Stimulated activated CD8-positive, alpha-beta memory T cell treated with anti-CD3 and anti-CD28 coated beads, Interleukin-4, amount 100 ng/mL, for 48 hours (primary cell): ENCODE measurements at places on chromosomes 2 and 18.

DNA sequence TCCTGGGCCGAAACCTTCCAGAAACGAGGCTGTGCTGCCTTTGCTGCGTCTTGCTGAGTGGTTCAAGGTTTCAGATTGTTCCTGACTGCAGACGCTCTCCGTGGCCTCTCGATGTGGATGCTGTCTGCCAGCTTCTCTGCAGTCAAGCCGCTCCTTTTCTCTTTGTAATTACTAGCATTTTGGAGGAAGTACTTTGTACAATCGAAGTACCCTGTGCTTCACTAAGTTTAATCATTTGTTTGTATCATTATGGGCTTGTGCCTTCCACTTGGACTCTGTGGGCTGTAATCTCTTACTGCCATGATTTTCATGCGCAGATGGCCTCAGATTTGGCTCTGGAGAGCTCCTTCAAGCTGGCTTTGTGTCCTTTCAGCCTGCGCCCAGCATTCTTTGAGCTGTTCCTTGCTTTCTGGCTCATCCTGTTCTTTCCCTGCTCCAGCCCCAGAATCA lies 49.3 kb downstream of the TRAF3IP1 start:
- DNase-seq, result no peak

GRCh38 chr2:161283926-161284325 lies 24.3 kb upstream of the PSMD14 start:
- DNase-seq, result no peak

- no peak for DNase-seq
Measured at GRCh38 chr2:118982039-118982438, 40.0 kb downstream of the MARCO start.

DNA sequence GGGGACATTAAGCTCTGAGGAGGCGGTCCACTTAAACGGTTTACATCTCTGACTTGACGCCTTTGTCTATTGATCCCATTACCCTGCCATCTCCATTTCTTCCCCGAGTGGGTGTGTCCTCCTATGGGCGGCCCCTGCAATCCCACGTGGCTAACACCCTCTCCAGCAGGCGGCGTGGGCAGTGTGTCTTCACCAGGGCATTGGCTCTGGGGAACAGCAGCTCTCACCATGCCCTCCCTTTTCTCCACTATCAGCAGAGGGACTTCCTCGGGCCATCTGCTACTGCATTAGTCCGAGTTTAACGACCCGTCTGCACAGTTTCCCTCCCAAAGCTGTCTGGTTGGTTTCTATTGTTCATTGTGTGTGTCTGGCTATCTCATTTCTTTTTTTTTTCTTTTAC lies 511.9 kb upstream of the NRP2 start:
- DNase-seq, result no peak

DNA sequence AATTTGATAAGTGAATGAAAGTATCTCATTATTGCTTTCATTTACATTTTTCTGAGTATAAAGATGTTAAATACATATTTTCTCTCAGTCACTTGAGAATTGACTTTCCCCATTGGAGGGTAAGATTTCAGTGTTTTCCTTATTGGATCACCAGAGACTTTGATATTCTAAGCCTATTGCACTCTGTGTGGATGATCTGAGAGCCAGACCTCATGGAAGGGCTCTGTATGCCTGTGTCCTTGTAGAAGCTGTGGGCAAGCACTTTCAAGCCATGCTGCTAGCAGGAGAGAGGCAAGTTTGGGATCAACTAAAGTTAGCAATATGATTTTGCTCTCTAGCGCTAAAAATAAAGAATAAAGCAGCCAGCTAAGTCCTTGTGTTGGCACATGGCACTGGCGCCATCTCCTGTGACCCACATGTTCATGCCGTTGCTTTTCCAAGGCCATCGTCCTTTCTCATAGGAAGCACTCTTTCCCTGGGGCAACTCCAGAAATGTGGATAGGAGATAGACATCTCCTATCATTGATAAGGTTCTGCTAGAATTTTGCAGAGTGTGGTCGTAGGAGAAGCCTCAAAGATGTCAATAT lies 72.6 kb downstream of the AOX1 start:
- no peak for DNase-seq

DNA sequence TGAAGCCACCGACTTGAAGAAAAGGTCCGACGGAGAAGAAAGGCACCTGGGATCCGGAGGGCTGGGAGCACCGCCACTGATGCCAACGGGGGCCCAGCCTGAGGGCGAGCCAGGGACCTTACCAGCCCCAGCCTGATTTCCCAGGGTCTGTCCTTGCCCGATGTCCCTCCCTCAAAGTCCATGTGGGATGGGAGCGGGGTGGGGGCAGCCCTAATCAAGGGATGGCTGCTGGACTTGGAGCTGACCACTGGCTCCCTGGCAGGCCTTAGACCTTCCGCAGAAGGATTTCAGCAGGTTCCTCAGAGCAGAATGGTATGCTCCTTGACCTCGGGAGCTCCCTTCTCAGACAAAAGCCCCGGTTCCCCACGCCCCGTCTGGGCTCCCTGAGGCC lies 99.6 kb downstream of the ZFP36L2 start:
- DNase-seq, result no peak

DNA sequence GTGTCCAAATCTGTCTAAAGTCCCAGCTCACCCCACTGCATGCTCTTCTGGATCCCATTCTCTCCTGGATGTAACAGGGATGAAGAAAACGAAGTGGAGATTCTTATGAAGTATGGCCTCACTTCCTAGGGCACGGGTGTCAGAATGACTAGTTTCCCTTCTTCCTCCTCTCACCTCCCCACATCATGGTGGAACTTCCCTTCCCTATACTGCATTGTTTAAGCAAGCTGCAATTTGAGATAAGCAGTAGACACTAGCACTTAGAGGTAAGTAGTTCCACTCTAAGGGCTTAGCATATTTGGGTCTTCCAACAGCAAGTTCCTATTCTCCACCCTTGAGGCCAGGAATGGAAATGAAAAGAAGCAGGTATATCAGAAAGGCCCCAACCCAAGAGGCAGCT lies 29.7 kb downstream of the SLC4A5 start:
- no peak for DNase-seq

DNA sequence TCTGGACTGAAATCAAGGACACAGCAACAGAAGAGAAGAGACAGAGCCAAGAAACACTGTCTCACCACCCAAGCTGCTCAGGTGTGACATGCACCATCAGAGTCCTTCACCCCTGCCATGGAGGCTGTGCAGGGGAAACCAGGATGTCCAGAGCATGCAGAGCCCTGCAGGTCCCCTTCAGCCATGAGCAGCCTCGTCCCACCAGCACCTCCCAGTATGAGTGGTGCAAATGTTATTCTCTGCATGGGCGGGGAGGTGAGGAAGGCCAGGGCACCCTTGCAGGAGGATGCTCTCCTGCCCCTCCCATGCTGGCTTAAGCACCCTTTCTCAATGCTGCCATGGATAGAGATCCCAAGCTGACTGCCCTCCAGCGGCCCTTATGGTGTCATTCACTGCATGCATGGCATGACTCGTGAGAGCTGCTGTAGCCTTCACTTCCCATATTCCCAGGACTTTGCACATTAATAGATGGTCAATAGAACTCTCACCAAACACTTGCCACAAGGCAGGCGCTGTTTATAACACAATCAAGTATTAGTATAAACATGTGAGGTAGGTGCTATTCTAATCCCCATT lies 171.0 kb downstream of the ANAPC1 start:
- no peak for DNase-seq

GRCh38 chr2:118290411-118291250 lies 202.4 kb downstream of the INSIG2 start:
- DNase-seq, result no peak

DNA sequence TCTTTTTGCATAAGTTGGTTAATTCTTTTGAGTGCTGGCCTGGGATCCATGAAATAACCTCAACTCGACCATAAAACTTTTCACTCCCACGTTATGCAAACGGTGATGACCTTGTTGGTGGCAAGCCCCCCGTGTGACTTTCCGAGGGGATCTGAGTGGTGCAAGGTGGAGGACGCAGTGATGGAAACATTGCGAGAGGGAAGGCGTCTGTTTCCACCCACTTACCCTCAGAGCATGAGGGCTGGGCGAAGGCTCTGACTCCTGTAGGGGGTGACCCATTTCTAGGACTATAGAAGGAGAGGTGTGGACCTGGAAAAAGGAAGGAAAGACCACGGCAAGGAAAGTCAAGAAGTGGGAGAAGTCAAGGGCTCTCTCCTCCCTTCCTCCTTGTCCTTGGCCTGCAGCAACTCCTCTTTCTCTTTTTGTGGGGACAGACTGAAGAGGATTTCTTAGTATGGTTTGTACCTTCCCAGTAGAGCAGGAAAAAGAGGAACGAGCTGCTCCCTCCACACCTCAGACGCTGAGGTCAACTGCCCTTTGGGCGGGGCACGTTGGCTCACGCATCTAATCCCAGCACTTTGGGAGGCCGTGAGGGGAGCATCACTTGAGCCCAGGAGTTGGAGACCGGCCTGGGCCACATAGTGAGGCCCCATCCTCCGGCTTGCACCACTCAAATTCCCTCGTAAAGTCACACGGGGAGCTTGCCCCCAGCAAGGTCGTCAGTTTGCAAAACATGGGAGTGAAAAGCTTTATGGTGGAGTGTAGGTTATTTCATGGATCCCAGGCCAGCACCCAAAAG lies 15.5 kb upstream of the CD8A start:
- DNase-seq, result peak; percentile 67

DNA sequence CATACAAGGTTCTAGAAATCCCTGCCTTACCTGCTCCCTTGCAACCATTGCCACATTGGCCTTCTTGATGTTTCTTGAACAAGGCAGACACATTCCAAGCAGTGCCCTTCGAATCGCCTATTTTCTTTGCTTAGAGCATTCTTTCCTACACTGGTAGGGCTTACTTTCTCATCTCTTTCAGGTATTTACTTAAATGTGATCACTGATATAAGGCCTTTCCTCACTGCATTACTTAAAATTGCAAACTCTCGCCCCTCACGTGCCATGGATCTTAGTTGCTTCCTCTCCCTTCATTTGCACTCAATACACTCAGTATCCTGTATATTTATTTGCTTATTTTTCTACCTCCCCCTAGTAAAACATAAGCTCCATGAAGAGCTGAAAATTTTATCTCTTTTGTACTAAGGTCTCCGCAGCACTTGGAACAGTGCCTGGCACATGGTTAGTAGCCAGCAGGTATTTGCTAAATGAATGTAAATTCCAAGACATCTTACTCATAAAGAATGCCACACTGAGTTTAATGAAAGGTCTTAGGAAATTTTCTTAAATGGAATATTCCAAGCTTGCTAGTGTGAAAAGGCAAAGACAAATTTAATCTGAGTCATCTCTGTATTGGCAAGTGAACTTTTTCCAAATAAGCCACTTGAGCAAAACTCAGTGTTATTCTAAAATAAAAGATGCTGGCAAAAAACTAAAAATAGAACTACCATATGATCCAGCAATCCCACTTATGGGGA lies 42.4 kb upstream of the FIGN start:
- DNase-seq, result no peak

DNA sequence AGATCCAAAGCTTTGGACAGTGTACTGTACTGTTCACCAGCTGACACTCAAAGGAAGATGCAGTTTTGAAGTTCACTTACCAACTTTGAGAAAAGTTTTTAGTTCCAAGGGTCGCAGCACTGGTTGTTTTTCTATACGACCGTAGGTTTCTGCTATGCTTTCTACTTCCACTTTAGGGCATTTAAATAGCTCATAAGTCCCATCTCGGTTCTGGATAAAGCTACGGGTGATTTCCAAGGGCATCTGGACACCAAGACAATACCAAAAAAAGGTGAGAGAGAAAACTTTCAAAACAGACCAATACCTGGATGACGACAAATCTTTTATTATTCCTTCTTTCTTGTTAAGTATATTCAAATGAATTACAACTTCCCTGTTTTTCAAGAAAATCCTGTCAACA lies 30.3 kb downstream of the C2orf42 start:
- DNase-seq, result no peak

- no peak for DNase-seq
Measured at GRCh38 chr2:205770577-205770976, 88.3 kb downstream of the NRP2 start.

DNA sequence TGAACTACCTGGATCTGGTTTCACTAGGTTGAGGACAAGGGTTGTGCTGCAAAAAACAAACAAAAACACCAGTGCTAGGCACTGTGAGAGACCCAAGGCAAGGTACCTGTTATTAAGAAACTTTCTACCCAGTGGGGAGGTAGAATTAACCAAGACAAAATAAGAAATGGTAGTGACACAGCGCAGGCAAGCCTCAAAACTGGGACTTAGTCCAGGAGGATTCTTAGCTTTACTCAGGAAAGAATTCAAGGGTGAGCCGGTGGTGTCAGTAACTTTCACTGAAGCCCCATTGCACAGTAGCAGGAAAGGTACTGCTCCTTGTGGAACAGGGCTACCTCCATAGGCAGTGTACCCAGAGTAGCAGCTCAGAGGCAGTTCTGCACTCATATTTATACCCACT lies 131.6 kb downstream of the SCG2 start:
- no peak for DNase-seq

- DNase-seq, result no peak
Measured at GRCh38 chr2:162330881-162331280, 12.4 kb upstream of the IFIH1 start.

GRCh38 chr2:6177811-6178210 lies 485.6 kb downstream of the SOX11 start:
- DNase-seq, result no peak

DNA sequence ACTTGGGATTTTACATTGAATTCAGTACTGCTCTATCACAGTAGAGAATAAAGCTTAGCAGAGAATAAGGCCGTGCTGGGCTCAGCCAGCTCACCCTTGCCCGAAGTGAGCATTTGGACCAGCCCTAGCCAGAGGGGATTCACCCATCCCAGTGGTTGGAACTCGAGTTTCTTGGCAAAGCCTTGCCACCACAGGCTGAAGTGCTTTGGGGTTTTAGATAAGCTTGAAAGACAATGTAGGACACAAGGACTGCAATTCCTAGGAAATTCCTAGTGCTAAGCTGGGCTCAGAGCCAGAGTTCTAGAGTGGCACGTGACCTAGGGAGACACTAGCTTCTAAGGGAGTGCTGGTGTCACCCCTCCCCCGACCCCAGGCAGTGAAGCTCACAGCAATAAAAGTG lies 28.0 kb downstream of the SERPINB11 start:
- DNase-seq, result no peak

DNA sequence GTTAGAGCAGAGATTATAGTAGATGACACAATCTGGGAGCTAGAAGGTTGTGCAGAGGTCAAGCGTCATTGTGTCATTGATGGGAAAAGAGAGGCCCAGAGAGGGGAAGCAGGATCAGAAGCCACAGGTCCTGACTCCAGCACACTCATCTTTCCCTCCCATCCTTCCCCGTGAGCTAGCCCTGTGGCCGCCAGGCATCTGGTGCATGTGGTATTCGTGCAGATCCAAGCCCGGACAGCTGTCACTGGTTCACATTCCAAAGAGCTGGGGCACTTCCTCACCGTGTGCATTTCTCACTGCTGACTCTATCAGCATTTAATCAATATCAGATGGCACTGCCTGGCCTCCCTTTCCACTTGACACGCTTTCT lies 94.1 kb upstream of the THOC1 start:
- DNase-seq, result no peak
